Erythroblast (primary cell): ENCODE measurements at places on chromosomes 7 and 10.

- DNase-seq: no peak
These were observed 2.5 kb downstream of the RTKN2 start for GRCh38 chr10:62266147-62266546.

GRCh38 chr10:109922976-109923921 is at the start of gene XPNPEP1:
TSS of gene XPNPEP1 (minus strand) at chr10:109923511. CDS start at chr10:109923433, 78 bp downstream.
- DNase-seq: peak; percentile 91

DNA sequence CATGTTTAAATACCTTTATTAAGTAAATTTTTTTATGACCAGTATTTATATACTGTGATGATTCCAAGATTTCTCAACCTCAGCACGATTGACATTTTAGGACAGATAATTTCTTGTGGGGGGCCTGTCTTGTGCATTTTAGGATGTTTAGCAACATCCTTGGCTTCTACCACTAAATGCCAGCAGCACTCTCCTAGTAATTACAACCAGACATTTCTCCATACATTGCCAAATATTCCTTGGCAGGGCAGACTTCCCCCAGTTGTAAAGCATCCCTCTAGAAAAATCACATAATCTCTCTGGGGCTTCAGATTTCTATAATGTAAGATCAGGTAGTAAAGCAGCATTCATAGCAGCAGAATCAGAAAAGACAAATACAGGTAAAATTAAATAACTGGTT is 7.8 kb upstream of the LIPM start:
- DNase-seq: no peak

DNA sequence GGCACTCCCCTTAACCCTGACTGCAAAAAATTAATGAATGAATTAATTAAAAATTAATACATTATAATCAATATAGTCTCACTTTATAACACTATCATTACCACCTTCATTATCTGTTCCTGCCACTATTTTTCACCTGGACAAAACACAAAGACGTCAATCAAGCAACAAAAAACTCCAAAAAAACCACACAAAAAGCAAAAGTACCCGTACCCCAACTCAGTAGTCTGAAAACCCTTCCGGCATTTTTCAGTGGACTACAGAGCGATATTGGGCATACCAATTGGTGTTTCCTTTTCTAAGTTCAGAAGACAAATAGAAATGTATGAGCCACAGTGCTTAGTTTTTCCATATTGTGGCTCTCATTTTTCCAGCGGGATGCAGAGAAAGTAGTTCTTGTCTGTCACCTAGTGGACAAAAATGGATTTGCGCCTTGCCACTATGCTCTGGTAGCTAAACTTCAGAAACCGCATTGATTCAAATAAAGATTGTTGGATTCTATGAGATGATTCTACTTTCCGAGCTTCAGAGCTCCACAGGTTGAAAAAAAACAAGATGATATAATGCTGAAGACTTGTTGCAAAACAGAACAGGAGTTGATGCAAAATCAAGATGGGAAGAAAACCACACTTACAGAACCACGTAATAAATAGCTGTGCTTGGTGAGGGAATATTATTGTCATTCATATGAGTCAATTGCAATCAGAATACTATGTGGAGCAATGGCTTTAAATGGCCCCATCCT is 50.6 kb upstream of the ITGB1 start:
- peak; percentile 74 for DNase-seq

DNA sequence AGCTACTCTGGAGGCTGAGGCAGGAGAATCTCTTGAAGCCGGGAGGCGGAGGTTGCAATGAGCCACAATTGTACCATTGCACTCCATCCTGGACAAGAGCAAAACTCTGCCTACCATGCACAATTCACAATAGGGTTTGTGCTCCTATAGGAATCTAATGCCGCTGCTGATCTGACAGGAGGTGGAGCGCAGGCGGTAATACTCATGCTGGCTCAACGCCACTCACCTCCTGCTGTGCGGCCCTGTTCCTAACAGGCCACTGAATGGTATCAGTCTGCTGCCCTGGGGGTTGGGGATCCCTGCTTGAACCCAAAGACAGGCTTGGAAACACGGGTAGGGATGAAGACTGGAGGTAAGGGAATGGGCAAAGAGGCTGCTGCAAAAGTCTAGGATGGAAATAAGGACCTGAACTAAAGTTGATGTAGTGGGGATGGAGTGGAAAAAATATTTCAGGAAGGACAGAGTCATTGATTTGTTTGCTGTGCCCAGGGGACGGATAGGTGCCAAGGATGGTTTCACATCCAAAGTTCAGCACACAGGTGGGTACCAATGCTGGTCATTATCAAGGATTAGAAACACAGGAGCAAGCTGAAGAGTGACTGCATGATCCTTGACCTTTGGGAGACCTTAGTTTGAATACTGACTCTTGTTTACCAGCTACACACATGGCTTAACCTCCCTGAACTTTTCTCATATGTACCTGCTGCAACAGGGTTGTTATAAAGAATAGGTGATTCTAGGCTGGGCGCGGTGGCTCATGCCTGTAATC is 2.2 kb downstream of the MRPS17 start:
- DNase-seq: no peak

DNA sequence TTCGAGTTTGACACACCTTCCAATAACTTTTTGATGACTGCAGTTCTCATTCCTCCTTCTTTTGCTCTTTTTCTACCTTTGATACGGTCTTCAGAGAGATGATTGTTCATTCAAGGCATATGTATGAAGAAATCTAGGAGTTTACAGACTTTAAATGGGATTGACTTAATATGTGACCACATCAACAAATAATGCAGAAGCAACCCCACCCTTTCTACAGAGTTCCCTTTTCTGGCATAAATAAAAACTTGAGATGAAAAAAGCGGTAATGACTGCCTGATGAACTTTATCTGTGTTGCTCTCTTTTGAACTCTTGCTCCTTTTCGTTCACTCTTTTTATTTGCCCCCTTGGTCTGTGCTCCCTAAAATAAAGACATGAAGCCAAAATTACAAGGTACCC is 161.7 kb downstream of the C7orf25 start:
- no peak for DNase-seq

DNA sequence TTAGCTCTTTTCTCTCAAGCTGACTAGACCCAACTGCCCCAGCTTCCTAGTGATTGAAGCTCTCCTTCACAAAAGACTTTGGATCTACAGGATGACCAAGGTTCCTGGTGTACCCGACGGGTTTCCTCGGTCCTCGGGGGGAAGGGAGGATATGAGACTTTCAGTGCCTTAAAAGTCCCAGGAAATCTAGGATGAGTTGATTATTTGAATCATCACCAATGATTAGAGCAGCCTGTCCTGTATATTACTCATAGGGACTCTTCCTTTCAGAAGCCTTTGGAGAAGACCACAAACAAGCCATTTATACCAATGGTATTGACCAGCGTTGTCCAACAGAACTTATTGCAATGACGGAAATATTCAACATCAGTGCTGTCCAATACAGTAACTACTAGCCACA is 6.1 kb upstream of the ACTA2 start:
- DNase-seq: no peak

DNA sequence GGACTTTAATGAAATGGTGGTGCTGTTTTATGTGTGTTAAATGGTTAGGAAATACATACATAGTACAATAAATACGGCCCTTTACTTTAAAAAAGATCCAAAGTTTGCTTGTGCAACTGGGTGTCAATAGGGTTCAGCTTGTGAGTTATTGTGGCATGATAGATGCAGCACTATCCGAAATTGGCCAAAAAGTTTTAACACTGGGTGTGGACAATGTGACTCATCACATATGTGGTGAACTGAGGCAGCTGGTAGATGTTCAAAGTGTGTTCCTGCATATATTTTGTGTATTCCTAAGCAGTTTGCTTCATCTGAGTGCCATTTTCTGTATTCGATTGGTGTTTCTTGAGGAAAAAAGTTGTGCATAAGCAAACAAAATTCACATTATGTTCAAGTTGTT is 473.1 kb downstream of the KIF20B start:
- DNase-seq: no peak

DNA sequence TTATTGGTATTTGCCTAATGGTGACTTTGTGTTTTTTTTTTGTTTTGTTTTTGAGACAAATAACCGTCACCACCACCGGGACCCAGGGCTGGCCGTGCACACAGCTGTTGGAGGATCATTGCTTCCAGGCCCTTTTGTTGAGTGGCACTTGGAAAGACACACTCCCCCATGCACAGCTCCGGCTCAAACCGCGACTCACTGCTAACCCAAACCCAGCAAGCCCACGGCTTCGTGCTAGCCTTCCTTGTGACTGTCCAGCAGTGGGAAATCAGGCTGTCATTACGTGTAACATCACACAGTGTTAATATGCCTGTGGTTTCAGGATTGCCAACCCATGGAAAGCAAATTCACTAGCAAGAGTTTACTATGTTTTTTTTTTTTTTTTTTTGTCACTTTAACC is 17.4 kb downstream of the BNIP3 start:
- DNase-seq: no peak

- DNase-seq: no peak
These were observed 421.6 kb downstream of the RPS24 start for GRCh38 chr10:78455236-78455635.

GRCh38 chr7:29806208-29806994 is at the start of gene WIPF3:
TSS of gene WIPF3 (plus strand) at chr7:29806508. CDS start at chr7:29834725, 28,217 bp downstream.
- peak; percentile 14 for DNase-seq

GRCh38 chr7:36781011-36781738 is 56.9 kb upstream of the AOAH start:
- no peak for DNase-seq

DNA sequence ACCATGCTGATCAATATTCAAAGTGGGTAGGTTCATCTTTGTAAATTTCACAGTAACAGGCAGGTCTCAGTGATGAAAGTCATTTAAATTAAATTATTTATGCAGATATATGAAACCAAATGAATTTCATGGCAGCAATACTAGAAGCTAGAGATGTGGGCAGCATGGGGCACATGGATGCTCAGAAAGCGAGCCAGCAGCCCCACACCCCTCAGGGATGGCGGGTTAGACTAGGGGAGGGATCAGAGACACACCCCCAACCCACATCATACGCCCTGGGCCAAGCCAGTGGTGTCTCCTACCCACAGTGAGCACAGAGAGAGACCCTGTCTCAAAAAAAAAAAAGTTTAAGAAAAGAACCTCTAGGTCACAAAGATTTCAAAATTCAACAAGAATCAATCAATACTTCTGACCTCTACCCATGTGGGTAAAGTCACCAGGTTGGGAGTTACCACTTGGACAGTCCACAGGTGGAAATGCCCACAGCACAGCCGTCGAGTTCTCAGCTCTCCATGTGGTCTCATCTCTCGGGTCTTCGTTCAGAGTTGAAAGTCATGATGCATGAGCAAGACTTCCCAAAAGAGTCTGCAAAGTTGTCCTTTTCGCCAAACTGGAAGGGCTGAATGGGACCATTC is 79.3 kb upstream of the PPP2R2D start:
- no peak for DNase-seq
